ENCODE measurements at places on chromosomes 6 and 20.

DNA sequence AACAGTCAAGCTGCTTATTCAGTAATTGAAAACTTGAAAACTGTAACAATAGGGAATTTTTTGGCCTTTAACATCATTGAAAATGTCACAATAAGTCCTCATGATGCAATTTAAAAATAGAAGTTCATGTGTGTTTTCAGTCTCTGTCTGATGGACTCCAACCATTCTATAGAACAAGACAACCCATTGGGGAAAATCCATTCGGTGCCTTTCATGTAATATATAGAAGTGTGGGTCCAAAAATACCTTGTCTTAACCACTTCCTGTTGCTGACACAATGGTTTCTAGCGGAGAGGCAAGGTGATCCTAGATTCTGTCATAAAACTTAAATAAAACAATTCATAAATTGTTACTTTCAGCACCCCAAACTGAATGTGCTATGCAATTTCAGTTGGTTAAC, 1131.3 kb upstream of the MAP3K7 start:
- no peak for DNase-seq

- no peak for DNase-seq
Measured at GRCh38 chr20:3277686-3278465, 38.9 kb upstream of the SLC4A11 start.

GRCh38 chr6:80280262-80281010, 174.0 kb downstream of the BCKDHB start:
- no peak for DNase-seq

- DNase-seq, result peak; percentile 77
Measured at GRCh38 chr20:12925210-12925755, 83.5 kb upstream of the SPTLC3 start.

DNA sequence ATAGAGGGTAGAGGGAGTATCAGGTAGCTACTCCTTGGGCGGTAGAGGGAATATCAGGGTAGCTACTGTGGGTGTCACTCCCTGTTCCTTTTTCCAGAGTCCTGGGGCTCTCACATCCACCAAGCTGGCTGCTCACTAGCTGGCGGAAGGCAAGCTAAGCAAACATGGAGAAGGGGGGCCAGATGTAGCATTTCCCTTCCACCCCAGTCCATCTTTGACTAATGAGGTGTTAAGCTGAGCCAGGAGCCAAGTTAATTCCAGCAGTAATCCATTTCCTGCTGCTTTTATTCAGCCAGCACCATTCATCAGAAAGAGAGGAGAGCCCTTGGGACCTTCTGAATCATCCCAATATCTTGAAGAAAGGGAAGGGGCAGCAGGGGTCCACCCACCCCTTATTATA, 330.0 kb downstream of the ZFAND3 start:
- no peak for DNase-seq

GRCh38 chr6:33008944-33009861, at the start of gene HLA-DOA:
TSS of gene HLA-DOA (minus strand) at chr6:33009591.
- DNase-seq, result peak; percentile 68

DNA sequence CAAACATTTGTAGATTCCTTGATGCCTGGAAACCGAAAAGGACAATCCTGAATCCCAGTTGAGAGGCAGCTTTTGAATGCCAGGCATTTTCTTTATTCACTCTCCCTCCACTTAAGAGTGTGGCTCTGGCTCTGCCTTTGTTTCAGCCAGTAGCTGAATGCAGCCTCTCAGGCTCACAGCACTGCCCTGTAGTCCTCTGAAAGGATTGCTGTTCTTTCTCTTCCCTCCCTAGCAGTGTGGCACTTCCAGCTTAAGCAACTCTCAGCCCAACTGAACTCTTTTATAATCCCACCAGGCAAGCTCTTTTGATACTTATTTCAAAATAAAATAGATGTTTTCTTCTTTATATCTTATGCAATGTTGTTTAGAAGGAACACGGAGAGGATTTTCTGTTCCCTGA, 415.6 kb downstream of the GJA1 start:
- peak; percentile 43 for DNase-seq

GRCh38 chr20:25007491-25008305, 15.1 kb upstream of the APMAP start:
- no peak for DNase-seq

- no peak for DNase-seq
Measured at GRCh38 chr6:1735239-1735803, 125.6 kb downstream of the FOXC1 start.

DNA sequence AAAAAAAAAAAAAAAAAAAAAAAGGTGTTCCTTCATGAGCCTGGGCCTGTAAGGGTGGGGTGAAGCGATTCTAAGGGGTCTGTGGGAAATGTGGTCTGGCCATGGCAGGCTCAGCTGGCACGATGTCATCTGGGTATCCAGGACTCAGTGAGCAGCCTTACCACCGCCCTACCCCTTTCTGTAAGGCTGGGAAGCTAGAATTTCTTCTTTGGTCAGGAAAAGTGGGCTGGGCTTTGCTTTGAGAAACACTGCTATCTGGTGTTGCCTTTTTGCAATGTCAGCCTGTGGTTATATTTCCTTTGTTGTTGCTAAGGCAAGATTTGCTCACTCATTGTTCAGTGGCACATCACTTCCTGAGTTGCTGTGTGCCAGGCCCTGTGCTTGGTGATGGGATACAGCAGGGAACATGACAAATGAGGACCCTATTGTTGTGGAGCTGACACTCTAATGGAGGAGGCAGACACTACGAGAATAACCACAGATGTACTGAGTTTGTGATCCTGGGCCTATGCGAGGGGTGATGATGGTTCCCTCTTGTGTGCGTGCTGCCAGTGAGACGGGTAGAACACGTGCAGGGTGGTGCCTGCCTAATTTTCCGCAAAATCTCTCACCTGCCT, 45.9 kb upstream of the ZNFX1 start:
- peak; percentile 41 for DNase-seq

DNA sequence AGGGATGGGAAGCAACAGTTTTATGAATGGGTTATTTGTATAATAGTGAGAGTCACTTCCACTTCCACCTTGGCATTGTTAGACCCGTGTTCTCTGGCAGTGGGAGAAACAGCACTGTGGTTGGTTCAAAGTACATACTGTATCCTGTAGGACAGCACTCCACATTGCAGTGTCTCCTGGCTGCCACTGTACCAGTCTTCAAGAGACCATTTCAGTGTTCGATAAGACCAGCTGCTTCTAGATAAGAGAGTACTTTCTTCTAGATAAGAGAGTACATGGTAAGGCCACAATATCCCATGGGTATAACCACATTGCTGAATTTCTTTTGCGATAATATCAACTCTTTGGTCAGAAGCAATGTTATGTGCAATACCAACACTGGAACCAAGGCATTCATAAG, 28.8 kb downstream of the FITM2 start:
- DNase-seq, result no peak

GRCh38 chr6:166169549-166170421, 2.1 kb upstream of the TBXT start:
- DNase-seq, result no peak

- DNase-seq, result no peak
Measured at GRCh38 chr6:135890876-135891275, 39.4 kb downstream of the PDE7B start.

GRCh38 chr6:129393654-129394053, 316.3 kb downstream of the ARHGAP18 start:
- peak; percentile 46 for DNase-seq

DNA sequence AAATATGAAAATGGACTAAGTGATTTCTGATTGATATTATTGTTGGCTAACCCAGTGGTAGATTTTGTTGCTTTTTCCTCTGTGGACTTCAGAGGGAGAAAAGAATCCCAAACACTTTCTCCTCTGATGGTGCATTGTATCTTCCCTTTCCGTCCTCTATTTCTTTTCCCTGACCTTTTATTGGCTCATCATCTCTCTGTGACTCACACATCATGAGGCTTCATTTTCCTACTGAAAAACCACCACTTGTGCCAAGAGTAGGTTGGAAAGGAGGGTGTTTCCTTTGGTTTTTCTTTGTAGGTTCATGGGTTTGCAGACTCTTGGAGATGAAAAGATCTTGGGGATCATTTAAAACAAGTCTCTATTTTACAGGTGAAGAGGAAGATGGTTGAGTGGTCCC, 311.7 kb upstream of the JAG1 start:
- no peak for DNase-seq

DNA sequence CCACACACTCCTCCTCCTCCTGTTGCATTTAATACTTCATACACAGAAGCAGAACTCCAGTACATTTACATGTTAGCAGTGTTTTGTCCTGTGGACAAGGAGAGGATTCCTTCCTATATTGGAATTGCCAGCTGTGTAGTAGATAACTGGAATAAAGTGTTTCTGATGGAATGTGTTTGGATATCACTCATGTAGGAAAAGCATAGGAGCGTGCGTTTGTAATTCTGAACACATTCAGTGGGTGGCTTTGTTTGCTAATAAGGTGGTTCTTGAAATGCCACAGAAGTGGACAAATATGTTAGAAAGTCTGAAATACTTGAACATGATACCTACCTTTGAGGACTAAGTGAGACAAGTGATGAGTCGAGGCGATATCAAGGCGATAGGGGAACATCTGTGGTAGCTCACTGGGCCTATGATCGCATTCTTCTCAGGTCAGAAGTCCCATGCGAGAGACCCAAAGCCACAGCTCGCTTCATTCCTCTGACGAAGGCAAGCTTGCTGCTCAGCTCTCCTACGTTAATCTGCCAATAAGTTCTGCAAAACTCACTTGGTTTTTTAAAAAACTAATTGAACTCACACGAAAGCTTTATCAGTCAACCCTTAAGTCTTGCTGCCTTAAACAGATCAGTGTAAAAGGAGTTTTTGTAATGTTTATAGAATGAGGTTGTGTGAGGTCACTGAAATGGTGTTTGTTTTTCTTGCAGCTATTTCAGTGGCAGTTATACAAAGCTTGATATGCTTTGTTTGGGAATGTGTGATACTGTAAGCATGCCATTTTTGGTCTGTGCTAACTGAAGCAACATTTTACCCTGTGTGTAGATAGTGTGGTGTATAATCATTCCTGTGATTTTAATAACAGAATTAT, 159.9 kb downstream of the SOX4 start:
- no peak for DNase-seq

DNA sequence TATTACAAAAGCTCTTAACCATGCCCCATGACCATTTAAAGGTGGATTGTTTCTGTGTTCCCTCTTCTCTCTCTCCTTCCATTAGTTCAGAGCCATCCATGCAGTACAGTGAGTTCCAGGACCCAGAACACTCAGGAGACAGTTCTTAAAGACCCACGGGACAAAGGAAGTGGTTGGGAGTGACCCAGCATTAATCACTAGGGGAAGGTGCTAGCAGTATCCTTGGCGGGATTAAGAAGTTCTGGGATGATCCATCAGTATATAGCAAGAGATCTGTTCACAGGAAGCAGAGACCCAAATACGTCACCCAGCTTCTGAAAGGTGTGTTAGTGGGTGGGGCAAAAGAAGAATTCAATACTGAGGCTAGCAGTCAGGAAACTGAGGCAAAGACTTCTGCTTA, 154.1 kb downstream of the PHF3 start:
- DNase-seq, result no peak

DNA sequence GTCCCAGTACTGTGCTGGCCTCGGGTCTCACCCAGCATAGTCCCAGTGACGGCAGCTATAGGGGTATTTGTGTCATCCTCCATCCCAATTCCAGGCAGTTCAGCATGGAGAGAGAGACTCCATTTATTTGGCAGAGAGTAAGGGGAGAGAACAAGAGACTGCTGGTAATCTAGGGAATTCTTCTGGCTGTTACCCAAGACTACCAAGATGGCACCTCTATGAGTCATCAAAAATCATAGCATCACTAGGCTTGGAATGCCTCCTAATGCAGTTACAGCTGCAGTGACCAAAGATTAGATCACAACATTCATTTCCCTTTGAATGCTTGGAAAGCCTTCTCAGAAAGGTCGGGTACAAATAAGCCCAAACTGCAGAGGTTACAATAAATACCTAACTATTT, 660.4 kb upstream of the FLRT3 start:
- no peak for DNase-seq

- no peak for DNase-seq
Measured at GRCh38 chr20:20017844-20018185, 653 bp downstream of the NAA20 start.

DNA sequence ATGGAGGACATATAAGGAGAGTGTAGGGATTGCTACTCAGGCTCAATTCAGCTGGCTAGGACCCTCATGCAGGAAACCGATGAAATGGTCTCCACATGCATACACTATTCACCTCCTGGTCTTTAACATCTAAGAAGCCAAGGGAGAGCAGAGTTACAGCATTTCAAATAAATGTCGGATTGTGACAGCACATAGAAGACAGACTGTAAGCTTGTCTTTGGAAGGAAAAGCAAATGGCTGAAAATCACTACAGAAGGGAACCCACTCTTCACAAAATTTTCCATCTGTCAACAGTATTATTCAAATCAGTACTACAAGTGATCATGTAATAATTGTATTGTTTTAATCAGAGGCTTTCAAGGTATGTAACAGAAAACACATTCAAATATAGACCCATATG, 72.9 kb downstream of the ATG5 start:
- no peak for DNase-seq

DNA sequence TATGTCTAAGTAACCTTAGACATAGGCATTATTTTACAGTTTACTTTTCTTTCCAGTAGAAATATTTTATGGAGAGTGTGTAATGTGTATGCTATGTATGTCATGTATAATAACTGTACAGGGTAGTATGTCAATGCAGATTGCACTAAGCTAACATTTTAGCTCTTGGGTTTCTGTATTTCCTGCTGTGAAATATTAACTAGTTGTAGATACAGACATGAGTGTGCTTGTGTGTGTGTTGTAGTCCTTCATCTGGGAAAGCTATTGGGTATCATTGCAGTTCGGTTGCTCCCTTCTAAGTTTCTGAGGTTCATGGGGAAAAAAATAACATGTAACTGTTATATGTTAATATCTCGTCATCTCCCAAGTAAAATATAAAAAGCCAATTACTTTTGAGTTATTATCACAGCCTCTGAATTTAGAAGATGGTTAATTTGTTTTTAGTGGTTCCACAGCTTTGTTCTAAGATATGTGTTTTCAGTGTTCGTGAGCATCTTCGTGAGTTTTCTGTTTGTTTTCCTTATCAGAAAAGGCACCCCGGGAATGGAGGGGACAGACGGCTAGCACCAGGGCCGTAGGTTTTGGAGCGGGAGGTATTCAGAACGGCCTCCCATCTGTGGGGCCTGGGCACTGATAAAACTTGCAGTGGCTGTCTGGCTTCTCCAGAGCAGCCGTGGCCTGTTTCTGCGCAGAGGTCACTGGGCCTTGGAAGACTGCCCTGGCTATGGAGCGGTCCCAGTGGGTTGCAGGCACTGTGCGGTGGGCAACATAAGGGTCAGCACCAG, 215.0 kb downstream of the ARID1B start:
- no peak for DNase-seq

- no peak for DNase-seq
Measured at GRCh38 chr6:11092668-11093375, 812 bp upstream of the SMIM13 start.

Data from pons (tissue), 1 donor.